NCI-H1092 treated with DMSO at 0.1 percent for 48 hours (cell line): ENCODE measurements at places on chromosomes 12 and 14.

DNA sequence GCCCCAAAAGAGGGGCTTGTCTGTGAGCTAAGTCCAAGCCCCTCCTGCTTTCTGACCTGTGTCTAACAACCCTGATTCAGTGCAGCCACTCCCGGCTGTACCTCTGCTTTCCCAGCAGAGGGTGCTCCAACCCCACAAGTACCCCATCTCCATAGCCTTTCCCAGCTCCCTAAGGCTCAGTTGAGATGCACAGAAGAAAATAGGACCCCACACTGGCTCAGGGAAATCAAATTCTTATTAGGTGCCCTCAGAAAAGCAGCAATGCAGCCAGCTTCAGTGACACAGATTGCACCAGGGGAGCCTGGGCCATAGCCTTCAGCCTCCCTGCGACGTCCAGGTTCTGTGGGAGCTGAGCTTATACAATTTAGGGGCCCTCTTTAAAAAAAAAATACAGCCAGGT is 49.9 kb downstream of the LRRC74A start:
- peak; percentile 55 for DNase-seq

GRCh38 chr12:59787610-59788009 is 191.8 kb downstream of the SLC16A7 start:
- DNase-seq = no peak

- no peak for DNase-seq
Measured at GRCh38 chr12:107033758-107034739, 47.1 kb upstream of the MTERF2 start.

GRCh38 chr12:55142669-55143565 is 16.7 kb downstream of the OR9K2 start:
- peak; percentile 37 for DNase-seq

- no peak for DNase-seq
Measured at GRCh38 chr12:15629108-15629507, 160.1 kb downstream of the EPS8 start.

DNA sequence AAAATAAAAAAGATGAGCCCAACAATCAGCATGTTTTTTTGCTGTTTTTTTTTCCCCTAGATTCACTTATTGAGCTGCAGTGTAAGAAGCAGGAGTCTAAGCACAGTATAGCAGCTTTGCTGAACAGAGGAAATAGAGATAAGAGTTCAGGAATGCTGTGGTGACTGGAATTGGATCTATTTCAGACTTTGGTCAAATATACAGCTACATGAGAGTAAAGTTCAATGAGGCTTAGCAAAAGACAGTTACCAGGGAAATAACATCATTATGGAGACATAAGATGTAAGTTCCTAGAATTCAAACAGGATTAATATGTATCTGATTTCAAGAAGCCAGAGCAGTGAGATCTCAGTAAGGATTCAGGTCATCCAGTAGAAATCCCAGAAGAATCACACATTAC is 613.0 kb downstream of the RPS29 start:
- no peak for DNase-seq

DNA sequence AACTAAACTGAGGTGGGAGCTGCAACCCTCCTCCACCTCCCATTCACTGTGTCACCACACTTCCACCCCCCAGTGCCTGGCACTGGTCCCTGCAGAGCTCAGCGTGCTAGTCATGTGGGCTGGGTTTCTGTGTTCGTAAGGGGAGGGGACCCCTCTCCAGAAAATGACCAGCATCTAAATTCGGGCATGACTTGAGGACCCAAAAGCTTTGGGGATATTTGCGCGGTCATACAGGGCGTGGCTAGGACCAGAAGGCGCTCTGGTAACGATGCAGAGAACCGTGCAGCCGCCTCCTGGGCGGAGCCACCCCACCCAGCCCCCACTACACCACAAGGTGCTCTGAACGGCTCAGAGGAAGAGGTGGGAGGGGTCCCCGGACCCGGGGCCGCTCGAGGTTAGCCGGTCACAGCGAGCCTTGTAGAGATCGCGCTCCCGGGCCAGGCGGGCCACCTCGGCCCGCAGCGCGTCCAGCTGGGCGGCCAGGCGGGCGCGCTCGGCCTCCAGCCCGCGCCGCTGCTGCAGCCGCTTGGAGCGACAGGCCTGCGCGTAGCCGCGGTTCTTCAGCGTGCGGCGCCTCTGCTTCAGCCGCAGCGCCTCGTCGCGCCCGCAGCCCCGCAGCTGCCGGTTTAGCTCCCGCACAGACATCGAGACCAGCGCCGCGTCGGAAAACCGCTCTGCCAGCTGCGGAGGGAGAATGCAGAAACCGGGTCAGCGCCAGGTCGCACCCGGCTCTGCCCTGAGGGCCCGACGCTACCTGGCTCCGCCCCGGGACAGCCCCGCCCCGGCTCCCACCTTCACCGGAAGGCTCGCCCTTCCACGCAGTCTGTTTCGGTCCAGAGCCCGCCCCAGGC is 9.8 kb downstream of the CPNE6 start:
- peak; percentile 55 for DNase-seq

DNA sequence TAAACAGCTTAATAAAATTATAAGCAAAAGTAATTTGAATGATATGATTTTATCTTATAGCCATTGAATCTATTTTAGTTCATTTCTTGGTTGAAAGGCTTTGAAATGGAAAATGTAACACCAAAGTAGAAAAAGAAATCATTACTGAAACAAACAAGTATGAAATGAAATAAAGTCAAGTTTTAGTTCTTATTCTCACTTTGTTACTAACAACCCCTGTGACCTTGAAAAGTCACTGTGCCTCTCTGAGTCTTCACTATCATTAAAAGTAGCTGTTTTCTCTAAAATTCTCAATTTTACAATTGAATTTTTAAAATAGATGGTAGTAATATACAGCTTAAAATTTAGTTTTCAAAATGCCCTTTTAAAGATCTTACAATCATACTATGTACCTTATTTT is 32.4 kb upstream of the SLC17A8 start:
- no peak for DNase-seq

- no peak for DNase-seq
Measured at GRCh38 chr12:71949646-71950045, 11.0 kb downstream of the TPH2 start.

GRCh38 chr12:95130096-95130495 is 56.7 kb upstream of the NR2C1 start:
- no peak for DNase-seq

DNA sequence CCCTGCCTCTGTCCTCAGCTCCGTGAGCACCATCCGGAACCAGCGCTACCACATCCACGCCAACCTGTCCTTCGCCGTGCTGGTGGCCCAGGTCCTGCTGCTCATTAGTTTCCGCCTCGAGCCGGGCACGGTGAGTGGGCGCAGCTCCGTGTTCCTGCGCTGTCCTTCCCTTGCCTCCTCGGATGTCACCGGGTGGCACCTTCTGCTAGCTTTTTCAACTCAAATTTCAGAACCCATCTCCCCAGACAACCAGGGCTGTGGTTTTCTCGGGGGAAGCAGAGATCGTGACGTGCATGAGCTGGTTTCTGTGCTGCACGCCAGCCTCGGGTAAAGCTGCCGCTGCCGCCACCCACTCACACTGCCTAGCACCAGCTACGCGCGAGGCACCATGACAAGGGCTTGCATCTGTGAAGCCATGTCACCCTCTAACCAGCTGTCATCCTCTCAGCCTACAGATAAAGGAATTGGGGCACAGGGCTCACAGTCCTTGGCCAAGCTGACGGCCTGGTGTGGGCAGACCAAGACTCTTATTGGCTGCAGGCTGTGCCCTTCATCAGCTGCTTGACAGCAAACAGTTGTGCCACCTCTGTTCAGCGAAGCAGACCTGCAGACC is 152.1 kb downstream of the ADGRD1 start:
- no peak for DNase-seq

GRCh38 chr14:31346097-31346496 is 74.3 kb downstream of the HEATR5A start:
- no peak for DNase-seq

- DNase-seq = no peak
Measured at GRCh38 chr14:23663127-23663526, 27.0 kb downstream of the DHRS2 start.

- DNase-seq = no peak
Measured at GRCh38 chr12:26737487-26738030, 95.4 kb downstream of the ITPR2 start.

- DNase-seq = no peak
Measured at GRCh38 chr12:59432057-59432456, 163.8 kb upstream of the SLC16A7 start.

GRCh38 chr12:65948320-65949008 is 124.2 kb downstream of the HMGA2 start:
- no peak for DNase-seq

GRCh38 chr12:49827051-49827400 is 1.2 kb downstream of the NCKAP5L start:
- no peak for DNase-seq

DNA sequence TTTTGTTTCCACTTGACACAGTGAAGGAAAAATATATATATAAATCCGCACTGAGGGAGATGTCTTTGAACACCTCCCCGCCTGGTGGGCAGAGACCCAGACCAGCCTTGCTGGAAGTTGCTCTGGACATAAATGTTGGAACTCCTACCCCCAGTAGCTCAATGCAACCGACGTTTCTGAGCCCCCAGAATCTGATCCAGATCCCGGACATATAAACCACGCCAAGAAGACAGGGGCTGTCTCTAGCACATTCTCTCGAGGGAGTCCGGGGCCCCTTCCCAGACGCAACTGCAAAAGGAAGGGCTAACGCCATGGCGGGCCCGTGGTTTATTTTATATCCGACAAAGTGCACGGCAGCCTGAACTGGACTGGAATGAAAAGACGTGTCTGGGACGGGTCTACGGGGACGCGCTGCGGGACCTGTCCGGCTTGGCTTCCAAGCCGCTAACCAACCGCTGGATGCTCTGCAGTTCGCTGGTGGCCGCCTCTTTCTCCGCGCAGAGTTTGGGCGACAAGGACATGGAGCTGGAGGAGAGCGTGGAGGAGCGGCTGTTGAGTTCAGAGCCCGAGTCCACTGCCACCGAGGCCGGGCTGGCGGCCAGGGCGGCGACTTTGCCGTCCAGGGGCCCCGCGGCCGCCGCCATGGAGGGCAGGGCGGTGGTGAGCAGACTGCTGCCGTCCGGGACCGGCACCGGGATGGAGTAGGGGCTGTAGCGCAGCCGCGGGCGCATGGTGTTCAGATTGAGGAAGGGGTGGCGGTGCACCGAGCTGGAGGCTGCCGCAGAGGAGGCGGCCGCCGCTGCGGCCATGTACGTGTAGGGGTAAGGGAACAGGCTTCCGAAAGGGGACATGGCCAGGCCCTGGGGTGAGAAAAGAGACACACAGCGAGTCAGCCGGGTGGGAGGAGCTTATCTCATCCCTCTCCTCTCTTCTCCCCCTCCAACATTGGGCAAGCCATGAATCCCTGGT is 12.2 kb downstream of the TBX3 start:
- no peak for DNase-seq

GRCh38 chr12:104600036-104600712 is 143.4 kb downstream of the CHST11 start:
- no peak for DNase-seq

DNA sequence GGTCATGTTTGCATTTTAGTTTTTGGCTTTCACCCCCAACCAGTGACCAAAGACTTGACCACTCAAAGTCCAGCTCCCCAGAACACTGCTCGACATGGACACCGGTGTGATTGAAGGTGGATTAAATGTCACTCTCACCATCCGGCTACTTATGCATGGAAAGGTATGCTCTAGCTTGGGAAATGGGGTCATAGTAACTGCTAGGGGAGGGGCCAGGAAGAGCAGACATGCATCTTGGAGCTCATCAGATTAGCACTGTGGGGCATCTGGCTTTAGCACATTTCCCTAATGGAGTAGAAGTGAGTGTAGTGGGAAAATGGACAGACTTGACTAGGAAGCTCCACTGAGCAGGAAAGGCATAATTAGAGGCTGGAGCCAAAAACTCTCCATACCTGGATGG is 2.8 kb downstream of the PCBP2 start:
- no peak for DNase-seq

DNA sequence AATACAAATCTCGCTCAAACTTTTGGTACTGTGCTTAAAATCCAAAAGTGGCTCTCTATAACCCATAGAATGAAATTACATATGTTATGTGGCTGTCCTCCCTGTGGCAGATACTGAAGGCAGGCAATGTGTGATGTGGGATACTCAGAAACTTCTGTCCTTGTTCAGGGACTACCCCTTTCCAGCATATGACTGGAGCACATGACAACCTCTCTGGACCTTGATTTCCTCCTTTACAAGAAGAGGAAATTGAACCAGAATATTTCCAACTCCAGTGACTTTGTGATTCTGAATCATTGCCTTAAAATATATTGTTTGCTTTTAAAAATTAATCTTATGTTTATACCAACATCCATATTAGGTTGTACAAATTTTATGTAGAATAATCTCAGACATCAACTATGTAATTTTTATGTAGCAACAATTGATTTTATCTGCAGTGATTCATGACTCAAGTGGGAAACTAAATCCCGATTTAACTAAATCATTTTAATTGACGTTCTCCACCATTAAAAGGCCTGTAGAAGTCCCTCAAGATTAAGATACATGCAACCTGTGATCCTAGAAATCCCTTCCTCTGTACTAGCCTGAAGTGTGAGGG is 162.4 kb downstream of the AKAP6 start:
- no peak for DNase-seq

DNA sequence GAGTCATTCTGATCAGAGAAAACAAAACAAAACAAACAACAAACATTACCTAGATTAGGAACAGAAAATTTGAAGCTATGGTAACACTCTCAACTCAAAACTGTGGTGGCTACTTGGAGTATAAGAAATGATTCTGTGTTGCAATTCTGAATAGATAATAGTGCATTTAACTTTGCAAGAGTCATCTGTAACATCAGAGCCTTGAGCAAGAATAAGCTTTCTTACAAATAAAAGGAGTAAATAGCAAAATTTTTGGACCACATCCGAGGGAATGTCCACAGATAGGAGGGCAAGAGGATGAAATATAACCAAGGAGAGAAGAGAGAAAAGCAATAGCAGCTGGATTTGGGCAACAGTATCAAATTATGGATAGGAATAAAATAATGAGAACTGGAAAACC is 1090.6 kb downstream of the SLC6A15 start:
- DNase-seq = no peak

GRCh38 chr12:42853370-42854140 is 264.0 kb upstream of the PRICKLE1 start:
- DNase-seq = no peak

- DNase-seq = no peak
Measured at GRCh38 chr14:23942587-23942986, 11.0 kb upstream of the DHRS4 start.

GRCh38 chr12:94557746-94558295 is 92.5 kb downstream of the TMCC3 start:
- no peak for DNase-seq

GRCh38 chr12:123580772-123581171 is 3.6 kb upstream of the TMED2 start:
- no peak for DNase-seq

- DNase-seq = no peak
Measured at GRCh38 chr12:119090865-119091264, 87.9 kb upstream of the HSPB8 start.

DNA sequence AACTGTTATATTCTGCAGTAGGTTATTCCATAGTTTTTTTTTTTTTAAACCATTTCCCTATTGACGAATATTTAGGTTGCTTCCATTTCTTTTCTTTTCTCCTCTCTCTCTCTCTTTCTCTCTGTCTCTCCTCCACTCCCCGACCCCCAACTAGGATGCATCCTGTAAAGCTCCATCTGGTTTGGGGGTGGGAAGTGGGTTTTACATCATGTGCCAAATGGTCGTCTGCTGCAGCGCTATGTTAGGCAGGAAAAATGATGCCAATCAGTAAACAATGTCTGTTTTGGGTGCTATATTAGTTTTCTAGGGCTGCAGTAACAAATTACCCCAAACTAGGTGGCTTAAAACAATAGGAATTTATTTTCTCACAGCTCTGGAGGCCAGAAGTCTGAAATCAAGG is 465.0 kb downstream of the AACS start:
- DNase-seq = no peak

GRCh38 chr14:49250109-49250508 is 336.1 kb downstream of the RPS29 start:
- DNase-seq = no peak

GRCh38 chr12:86683568-86684304 is 427.5 kb upstream of the MGAT4C start:
- no peak for DNase-seq
